NCI-H345 (cell line): ENCODE measurements at places on chromosomes 3 and 15.

DNA sequence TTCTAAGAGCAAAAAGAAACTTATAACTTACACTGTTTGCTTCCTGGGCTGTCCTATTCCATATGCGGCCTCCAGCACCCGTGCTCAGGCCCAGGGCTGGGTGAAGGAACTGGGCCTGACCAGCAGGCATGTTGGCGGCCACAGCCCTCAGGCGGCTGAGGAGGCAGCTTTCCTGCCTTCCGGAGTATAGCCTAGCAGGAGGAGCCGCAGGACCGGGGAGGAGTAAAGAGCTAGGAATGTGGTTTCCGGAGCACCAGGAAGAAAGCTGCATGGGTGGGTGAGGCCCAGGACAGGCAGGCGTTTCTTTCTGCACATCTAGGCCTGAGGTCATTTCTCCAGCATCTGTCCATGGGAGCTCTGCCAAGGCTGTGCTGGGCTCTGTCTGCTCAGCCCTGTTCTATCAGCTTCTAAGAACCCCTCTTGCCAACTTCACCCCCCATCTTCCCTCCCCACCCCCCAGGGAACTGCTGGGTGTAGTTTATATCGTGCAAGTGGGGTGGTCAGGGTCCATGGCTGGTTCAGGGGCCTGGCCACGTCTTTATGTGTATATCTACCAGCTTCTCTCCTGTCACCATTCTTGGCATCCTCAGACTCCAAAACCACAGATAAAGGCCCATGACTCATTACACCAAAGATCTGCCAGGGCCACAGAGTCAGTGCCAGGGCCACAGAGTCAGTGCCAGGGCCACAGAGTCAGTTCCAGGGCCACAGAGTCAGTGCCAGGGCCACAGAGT, 7.8 kb upstream of the KIF7 start:
- no peak for DNase-seq

DNA sequence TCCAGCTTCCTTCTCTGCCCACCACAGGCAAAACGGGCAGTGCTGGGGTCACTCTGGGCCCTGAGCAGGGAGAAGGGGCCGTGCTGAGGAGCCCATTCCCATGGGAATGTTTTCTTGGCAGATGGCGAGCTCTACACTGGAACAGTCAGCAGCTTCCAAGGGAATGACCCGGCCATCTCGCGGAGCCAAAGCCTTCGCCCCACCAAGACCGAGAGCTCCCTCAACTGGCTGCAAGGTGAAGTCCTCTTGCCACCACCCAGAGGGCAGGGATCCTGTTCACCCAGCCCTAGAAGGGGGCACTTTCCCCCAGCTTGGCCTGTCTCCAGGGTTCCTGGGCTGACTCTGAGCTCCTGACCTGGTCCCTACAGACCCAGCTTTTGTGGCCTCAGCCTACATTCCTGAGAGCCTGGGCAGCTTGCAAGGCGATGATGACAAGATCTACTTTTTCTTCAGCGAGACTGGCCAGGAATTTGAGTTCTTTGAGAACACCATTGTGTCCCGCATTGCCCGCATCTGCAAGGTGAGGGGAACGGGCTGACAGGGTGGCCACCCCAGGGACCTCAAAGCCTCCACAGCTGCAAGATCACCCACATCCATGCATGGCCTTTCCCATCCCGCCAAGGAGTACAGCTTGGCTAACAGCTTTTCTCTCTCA, 12.4 kb downstream of the CIB1 start:
- peak; percentile 22 for DNase-seq

DNA sequence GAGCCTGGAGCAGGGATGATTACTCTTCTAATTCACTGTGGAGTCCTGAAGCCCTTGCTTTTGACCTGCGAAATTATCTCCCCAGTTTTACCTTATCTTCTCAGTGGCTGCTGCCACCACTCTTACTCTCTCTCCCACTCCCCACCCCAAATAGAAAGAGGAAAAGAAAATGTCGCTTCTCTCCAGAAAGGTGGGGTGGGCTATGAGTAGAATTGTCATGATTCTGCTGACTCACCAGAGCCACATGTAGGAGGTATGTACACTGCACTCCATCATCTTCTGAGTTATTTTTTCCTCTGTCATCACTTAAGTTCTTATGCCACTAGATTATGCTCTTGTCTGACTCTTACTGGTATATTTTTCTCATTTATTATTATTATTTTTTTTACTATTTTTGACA, 43.9 kb upstream of the TMEM158 start:
- no peak for DNase-seq

DNA sequence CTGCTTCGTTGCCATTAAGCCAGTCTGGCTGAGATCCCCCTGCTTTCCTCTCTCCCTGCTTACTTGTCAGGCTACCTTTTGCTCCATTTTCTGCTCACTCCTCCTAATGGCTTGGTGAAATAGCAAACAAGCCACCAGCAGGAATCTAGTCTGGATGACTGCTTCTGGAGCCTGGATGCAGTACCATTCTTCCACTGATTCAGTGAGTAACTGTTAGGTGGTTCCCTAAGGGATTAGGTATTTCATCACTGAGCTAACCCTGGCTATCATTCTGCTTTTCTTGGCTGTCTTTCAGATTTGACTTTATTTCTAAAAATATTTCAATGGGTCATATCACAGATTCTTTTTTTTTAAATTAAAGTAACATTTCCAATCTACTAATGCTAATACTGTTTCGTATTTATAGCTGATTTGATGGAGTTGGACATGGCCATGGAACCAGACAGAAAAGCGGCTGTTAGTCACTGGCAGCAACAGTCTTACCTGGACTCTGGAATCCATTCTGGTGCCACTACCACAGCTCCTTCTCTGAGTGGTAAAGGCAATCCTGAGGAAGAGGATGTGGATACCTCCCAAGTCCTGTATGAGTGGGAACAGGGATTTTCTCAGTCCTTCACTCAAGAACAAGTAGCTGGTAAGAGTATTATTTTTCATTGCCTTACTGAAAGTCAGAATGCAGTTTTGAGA, 25.0 kb downstream of the CTNNB1 start:
- no peak for DNase-seq

- no peak for DNase-seq
Observed at GRCh38 chr3:62109534-62109933, 263.8 kb downstream of the FEZF2 start.

DNA sequence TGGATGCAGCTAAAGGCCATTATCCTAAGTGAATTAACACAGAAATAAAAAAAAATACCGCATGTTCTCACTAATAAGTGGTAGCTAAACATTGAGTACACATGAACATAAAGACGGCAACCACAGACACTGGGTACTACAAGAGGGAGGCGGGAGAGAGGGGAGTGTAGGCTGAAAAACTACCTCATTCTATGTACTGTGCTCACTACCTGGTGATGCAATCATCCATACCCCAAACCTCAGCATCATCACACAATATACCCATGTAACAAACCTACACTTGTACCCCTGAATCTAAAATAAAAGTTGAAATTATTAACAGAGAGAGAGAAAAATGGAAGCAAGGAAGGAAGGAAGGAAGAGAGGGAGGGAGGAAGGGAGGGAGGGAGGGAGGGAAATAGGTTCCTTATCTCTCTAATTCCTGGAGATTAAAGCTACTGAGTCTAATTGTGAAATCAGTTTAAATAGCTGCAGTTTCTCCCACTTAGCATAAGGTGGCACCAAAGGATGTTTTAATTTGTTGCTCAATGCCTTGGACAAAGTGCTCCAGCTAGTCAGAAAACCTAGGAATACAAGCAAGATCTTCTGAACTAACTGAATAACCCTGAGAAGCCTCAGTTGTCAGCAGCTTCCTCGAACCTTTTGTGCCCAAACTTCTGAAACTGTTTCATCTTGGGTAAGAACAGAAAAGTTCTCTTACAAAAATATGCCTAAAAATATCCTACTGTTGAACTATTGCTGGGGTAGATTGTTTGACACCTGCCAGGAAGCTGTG, 79.4 kb upstream of the ATP11B start:
- peak; percentile 73 for DNase-seq

DNA sequence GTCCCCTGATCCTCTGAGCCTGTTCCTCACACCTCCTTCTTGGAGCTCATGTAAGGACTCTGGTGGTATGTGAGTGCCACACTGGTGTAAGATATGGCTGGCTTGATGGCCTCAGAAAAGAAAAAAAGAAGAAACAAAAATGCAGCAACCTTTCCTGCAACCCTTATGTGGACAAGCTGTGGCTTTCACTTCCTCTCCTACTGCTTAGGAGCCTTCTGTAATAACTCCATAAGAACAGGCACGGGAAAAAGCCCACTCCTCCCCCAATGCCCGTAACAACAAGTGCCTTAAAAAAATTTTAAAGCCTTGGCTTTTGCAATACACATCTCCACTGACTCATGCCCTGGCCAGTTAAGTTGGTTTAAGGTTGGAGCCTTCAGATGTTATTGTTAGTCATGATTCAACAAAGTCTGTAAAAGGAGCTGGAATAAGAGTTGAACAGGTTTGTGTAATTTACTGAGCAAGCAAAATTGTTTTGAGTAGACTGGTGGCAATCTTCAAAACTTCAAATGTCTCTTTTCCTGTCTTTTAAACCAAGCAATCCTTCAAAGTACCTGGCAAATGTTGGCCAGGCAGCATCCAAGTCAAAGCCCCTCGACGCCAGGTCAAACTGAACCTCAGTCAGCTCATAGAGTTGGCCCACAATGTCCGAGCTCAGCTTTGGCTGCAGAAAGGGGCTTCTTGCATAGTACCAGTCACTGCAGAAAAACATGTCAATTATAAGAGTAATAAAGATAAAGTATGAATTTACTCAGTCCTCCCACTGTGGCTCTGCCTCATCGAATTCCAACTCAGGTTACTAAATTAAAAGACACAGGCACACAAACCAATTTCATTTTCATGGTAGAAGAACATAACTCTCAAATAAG, 22.9 kb downstream of the FYCO1 start:
- DNase-seq = no peak

DNA sequence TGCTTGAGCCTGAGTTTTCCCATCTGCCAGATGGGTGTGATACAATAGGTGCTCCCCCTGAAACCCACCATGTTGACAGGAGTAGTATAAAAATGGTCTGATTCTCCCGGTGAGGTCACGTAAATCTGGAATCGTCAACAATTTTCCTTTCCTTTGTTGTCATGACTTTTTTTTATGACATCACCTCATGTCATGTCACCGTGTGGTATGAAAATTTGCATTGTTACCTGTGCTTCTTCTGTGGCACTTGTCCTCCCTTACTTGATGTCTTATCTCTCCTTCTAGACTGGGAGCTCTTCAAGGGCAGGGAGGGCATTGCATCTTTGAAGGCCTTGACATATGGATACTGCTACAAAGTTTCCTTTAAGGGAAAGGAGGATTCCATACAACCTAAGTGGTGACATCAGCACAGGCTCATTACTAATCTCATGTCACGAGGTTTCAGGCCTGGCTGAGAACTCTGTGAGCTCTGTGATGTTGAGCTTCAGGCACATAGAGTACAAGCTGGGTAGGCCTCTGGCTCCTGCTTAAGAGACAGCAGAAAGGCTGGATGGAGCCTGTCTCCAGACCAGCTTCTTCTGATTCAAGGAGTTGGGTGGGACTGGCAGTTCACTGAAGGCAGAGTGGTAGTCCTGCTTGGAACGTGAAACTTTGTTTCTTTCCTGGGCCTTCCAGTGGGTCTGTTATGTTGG, 66.3 kb downstream of the LPP start:
- no peak for DNase-seq
